ENCODE measurements at places on chromosomes 7 and 10.
A peak's percentile ranks its signal among the peaks of the same experiment; 100 is the strongest.

DNA sequence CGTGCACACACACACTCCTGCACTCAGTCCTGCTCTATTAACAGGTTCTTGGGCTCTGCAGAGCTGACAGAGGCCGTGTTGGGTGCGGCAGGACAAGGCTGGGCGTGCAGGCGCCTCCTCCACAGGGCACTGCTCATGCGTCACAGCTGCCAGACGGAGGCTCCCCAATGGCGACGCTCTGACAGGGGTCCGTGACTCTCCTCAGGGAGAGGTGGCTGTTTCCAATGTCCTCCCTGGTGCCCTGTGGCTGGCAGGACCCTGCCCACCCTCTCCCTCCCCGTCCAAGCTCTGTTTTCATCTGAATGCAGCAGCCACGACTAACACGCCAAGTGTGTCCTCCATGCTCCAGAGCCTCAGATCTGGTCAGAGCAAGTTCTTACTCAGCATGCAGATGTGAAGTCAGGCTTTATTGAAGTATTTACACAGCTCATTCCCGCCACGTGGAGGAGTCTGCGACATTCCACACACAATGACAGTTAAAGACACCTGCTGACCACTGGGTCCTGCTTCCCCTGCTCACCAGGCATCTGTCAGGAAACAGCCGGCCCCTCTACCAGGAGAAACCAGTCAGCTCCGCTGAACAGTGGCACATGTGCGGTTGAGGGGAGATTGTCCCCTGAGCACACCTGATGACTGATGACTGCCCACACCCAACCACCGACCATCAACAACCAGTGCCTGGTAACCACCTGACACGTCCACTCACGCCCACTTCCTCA is 116.7 kb downstream of the VIPR2 start:
- no peak for DNase-seq

- no peak for DNase-seq
Measured at GRCh38 chr10:13340626-13341376, 7.3 kb downstream of the SEPHS1 start.

- no peak for DNase-seq
Measured at GRCh38 chr10:72738486-72738885, 46.5 kb downstream of the MCU start.

- DNase-seq, result no peak
Measured at GRCh38 chr7:2614631-2615330, 17.0 kb upstream of the TTYH3 start.

DNA sequence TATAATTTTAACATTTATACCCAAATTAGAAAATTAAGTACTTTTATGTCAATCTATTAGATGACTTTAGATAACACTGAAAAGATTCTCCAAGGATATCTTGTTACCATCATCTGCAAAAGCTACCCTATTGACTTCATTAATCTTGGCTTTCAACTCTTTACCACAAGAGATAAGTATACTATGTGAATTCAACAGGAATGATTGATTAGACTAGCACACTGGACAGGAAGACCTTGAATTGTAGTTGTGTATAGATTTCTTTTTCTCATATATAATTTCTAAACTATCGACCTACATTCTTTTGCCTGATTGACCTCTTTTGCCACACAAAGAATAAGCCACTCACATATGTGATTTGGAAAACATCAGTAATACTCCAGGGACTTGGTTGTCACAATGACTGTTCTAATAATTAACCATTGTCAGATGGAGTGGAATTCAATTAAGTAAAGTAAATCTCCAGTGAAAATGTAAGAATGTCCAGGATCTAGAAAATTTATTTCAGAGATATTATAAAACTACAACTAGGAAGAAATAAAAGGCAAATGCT is 1132.0 kb downstream of the SORCS1 start:
- no peak for DNase-seq

- no peak for DNase-seq
Measured at GRCh38 chr10:71334221-71334791, 15.2 kb downstream of the SLC29A3 start.

GRCh38 chr7:38374507-38374906 is 101.1 kb upstream of the TARP start:
- DNase-seq, result no peak

DNA sequence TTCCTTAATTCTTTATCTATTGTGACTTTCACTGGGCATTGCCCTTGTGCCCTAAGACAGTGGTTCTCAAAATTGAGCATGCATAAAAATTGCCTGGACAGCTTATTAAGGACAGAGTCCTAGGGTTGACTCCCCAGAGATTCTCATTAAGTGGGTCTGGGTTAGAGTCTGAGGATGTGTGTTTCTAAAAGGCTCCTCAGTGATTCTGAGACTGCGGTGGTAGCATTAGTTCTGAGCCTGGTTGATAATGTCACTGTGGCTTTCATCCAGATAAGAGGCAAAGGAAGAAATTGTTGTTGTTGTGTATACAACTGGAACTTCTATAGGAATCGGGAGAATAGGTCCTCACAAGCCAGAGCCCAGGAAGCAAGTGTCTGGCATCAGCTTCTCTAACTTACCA is 1.3 kb downstream of the IFIT2 start:
- DNase-seq, result no peak

DNA sequence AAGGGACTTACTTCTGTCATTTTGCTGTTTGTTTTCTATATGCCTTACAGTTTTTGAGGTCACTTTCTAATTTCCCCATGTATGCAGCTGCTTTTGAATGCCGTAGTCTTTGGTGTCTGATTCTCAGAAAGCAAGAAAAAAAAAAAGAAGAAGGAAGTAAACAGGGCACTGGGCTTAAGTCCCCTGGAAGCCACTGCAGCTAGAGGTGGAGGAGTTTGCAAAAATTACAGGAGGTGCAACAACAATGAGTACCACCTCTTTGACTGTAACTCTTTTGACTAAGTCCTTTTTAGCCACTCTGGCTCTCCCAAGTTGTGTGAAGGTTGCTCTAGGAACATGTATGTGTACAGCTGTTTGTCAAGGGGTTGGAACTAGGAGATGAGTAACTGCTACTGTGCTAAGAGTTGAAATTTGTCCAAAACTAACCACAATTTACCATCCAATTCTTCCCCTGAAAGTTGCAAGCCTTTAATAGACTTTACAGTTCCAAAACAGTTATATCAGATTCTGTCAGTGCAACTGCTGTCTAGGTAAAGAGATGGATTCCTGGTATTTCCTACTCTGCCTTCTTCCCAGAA is 588.0 kb upstream of the LRRN3 start:
- DNase-seq, result no peak

GRCh38 chr7:155789001-155789725 is 23.1 kb downstream of the SHH start:
- no peak for DNase-seq

DNA sequence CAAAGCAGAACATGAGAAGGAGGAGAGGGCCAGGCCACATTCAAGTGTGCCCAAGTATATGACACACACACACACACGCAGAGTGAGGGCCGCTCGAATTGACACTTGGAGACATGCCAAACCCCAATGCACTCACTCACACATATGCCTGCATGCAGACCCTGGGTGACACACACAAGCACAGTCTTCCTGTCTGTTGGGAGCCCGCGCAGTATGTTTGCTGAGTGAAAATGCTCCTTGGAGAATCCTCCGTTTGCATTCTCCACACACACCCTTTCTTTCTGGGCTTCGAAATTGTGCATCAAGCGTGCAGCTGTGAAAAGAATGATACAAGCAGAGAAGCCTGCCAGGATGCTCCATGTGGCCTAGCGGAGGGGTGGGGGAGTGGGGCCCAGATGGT is 120.9 kb downstream of the PLXNA4 start:
- no peak for DNase-seq

DNA sequence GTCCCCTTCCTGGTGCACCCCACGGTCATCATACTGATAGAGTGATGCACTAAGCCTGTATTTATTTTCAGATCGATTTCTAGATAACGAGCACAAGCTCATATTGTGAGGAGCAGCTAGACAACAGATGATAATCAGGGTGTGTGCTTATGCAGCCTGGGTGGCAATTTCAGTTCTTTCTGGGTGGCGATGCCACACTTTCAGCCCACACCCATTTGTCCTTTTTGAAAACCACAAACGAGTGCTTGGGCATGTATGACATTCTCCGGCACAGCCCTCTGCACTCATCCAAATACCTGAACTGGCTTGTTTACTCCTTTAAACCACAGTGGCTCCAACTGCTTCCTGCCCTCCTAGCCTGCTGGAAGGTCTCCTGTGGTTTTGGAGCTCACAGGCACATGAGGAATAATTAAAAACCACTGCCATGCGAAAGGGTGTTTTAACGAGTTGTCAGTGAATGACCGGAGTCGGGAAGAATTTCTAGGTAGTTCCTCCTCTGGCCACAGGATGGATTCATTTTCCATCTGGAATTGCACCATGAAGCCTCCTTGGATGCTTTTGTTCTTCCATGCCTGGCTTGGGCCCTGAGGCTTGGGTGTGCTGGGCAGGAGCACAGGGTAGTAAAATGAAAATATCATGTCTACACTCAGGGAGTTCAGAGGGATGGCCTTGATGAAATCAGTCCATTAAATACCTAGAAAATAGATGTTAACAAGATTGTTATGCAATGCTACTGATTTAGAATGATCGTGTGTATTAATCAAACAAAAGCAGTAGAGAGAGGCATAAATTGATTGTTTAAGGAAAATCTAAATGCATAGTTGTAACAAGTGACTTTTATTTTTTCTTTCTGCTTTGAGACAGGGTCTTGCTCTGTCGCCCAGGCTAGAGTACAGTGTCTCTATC is 52.4 kb upstream of the ITGB1 start:
- DNase-seq, result peak; percentile 18

- DNase-seq, result no peak
Measured at GRCh38 chr7:115707258-115708012, 323.1 kb downstream of the TFEC start.

DNA sequence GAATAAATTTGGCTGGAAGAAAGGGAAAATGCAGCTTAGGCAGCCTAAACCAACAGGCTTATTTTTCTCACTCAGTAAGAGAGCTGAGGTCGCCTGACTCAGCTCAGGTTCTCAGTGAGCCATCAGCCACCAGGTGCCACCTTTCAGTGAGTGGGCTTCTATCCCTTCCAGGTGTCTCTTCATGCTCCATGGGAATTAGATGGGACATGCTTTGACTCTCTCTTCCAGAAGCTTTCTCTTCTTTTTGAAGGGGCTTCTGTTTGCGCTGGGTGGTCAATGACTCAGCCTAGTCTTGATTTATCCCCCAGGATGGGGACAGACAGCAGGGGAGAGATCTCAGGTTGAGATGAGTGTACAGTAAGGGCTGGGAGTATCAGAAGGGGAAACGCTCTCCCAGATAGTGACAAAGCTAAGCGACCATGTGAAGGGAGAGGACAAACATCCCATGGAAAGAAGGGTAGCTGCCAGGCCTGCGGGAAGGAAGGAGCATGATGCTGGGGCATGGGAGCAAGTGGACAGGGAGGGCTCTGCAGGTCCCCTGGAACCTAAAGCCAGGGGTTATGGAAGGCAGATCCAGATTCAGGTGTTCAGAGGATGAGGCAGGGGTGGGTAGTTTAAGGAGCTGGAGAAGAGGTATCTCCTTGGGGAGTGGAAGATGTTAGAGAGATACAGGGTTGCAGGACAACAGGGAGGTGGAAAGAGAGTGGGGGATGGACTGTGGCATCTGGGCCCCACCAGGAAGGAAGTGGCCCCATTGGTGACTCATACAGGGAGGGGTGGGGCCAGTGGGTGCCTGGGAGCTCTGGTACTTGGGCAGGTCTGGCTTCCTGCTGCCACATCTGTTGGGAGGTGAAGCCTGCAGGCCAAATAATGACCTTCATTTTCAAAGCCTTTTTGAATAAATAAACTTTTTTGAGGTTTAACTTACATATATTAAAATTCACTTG is 32.5 kb downstream of the OGDH start:
- DNase-seq, result no peak

- no peak for DNase-seq
Measured at GRCh38 chr7:123773481-123773880, 24.7 kb upstream of the WASL start.

GRCh38 chr7:44561962-44562621 is 11.6 kb downstream of the DDX56 start:
- DNase-seq, result peak; percentile 45

DNA sequence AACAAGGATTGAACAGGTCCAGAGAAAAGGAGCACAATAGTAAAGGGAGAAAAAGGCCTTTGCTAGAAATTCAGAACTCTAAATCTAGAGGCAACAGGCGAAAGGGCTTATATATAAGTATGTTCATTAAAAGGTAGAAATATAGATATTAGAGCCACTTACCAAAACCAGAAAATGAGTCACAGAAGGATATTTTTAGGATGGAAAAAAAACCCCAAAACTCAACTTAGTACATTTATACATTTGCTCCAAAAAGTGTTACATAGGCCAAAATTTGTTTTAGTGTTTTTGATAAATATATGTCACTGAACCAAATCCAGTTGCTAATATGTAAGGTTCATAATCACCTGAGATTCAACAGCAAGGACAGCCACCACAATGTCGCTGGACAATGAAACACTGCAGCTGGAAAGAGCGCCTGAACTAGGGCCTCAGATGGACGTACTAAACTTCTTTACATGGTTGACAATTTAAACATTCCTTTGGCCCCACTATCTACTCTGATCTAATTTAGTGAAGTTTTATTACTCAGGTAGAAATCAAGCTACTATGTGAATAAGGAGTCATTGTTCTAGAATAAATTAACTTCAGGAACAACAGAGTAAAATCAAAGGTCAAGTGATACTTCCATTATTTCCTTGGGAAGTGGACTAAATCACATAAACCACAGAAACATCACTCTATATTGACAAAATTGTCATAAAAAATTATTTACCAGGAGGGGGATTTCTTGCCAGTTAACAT is 10.9 kb downstream of the FAM3C start:
- no peak for DNase-seq

GRCh38 chr10:103480521-103480920 is 1.5 kb upstream of the CALHM3 start:
- no peak for DNase-seq

- DNase-seq, result no peak
Measured at GRCh38 chr7:70566671-70567070, 565.3 kb upstream of the GALNT17 start.

DNA sequence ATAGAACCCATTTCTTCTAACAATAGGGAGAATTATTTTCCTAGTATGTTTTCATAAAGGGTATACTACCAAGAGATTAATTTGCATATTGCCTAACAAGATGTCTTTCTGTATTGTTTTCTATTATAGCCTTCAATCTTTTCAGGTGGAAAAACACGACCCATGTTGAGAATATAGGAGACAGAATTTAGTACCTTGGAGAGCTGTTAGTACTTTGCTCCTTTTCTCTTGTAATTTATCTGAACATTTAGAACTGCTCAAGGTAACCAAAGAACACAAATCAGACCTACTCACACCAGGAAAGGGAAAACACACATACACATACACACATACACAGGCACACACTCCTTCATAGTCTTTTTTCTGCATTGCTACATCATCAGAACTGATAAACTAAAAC is 7.8 kb upstream of the TRDMT1 start:
- DNase-seq, result no peak

- DNase-seq, result no peak
Measured at GRCh38 chr10:93807371-93807770, 49.6 kb downstream of the LGI1 start.
